GM04503 (cell line): ENCODE measurements at places on chromosomes 6 and 20.

- no peak for DNase-seq
Observed at GRCh38 chr6:36822506-36823269, 16.6 kb downstream of the CPNE5 start.

DNA sequence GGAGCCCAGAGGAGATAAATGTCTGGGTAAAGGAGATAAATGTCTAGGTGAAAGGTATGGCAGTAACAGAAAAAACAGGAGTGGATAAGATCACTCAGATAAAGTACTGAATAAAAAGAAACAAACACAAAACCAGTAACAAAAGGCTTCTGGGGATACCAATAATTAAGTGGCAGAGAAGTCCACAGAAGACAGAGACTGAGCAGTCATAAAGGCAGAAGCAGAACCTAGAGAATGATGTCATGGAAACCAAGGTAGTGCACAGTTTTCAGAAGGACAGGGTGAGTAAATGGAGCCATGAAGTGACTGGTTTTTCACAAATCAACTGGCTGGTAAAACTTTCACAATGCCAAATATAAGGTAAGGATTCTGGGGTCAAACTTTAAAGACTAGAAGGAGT, 80.9 kb upstream of the PLN start:
- DNase-seq, result no peak

DNA sequence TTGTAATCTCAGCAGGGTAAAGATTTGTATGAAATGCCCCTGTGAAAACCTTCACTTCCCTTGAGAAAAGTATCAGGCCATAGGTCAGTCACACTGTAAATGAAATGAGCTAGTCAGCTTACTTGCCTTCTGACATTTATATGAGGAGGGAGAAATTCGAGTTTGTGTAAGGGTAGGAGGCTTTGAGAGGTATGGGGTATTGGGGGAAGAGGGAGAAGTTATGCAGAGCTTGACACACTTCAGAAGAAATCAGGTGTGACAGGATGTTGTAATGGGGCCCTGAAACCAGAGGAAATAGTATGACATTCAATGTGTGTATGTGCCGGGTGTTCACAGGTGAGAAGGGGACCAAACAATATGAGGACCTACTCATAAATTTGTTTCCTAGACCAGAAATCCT, 64.2 kb upstream of the CCN6 start:
- DNase-seq, result no peak

DNA sequence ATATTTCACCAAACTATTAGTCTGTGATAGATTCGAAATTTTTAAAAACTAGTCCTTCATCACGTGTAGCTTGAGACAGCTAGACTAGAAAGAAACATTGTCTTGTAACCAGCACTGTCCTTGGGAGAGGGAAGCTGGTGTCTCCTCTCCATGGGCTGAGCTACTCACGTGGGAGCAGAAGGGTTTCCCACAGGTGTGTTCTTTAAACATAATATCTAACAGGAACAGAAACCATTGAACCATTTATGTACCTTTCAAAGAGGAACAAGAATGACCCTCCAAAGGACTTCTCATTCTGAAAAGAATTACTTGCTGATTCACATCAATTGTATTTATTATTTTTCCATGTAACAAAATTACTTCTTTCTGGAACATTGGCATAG, 72.4 kb upstream of the SYNJ2 start:
- DNase-seq, result no peak
